ENCODE measurements at places on chromosomes 12 and 14.

DNA sequence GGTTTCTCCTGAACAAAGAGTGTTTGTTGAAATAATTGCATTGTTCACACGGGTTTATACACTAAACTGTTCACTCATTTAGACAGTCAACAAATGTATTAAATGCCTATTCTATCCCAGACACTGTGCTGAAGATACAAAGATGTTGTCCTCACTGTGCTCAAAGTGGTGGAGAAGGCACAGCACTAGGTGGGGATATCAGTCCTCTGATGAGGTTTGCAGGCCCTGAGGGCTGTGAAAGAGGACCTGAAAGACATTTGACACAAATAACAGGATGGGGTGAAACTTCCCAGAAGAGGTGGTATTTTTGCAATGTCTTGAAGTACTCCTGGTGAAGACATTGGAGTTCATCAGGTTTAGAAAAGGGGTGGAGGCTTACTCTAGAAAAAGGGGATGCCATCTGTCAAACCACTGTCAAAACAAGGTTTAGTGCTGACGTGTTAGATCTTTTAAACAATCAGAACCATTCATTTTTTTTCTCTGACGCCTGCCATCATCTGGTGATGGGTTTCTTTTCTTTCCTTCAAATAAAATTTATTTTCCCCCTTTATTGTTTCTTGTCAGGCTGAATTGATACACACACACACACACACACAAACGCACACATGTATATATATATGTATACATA is 69.5 kb downstream of the ACSS3 start:
- DNase-seq, result no peak

DNA sequence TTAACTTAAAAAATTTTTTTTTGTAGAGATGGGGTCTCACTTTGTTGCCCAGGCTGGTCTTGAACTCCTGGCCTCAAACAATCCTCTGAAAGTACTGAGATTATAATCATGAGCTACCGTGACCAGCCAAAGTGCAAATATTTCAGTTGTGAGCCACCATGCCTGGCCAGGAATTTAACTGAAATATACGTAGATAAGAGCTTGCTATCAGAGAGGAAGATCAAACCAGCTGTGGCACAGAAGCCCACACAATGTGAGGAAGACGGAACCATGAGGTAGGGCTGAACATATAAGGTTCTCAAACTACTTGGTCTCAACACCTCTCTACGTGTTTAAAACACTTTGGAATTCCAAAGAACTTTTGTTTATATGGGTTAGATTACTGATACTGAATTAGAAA is 29.1 kb downstream of the ATG14 start:
- no peak for DNase-seq

- no peak for DNase-seq
Measured at GRCh38 chr12:89907659-89908058, 199.0 kb upstream of the ATP2B1 start.

DNA sequence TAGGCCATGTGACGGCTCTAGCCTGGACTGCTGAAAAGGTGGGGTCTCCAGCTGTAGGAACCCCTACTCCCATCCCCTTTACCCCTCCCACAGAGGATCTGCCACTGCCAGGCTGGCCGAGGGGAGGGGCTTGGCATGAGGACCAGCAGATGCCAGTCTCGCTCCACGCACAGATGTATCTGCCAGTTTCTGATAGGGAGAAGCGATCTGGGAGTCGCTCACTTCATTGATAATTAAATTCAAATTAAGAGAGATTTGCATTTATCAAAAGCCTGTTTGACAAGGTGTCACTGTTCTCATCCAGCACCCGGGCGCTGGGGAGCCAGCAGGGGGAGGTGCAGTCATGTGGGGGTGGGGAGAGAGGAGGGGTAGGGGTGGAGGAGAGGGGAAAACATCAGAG is 217.6 kb upstream of the MYL2 start:
- no peak for DNase-seq
